ENCODE measurements at places on chromosomes 3 and 15.

- DNase-seq, result no peak
Measured at GRCh38 chr3:31927811-31928210, 53.3 kb downstream of the OSBPL10 start.

GRCh38 chr15:43859546-43859945 lies 32.7 kb downstream of the WDR76 start:
- DNase-seq, result no peak

GRCh38 chr3:44326019-44326418 lies 12.5 kb upstream of the TCAIM start:
- DNase-seq, result peak; percentile 20

- DNase-seq, result no peak
Measured at GRCh38 chr3:45774581-45775521, 21.5 kb downstream of the SLC6A20 start.

GRCh38 chr3:67201026-67201425 lies 202.9 kb downstream of the KBTBD8 start:
- DNase-seq, result no peak

DNA sequence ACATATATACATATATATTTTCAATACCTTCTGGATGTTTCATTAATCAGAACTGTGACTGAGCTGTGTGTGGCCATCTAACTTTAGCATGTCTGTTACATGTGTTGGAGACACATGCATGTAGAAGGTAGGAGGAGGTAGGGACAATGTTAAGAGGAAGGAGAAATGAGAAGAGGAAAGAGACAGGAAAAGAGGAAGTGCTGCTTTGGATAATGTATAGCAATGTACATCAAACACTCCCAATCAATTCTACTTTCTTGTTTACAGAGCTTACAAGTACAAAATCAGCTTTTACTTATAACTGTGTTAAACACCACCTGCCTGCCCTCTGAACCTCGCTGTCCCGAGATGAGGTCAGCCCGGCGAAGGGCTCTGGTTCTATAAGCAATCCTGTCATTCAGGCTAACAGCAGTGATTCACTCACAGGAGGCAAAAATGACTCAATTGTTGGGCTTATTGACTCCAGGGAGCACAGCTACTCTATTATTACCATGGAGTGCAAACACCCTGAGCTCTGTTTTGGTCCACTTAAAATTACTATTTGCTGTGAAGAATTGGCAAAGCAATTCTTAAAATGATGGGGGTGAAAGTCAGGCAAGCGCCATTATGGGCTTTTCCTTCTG lies 188.9 kb downstream of the MEIS2 start:
- DNase-seq, result peak; percentile 45

GRCh38 chr15:31024330-31024729 lies 32.9 kb upstream of the MTMR10 start:
- DNase-seq, result peak; percentile 99

- no peak for DNase-seq
Measured at GRCh38 chr3:128327606-128328031, 139.1 kb downstream of the DNAJB8 start.

DNA sequence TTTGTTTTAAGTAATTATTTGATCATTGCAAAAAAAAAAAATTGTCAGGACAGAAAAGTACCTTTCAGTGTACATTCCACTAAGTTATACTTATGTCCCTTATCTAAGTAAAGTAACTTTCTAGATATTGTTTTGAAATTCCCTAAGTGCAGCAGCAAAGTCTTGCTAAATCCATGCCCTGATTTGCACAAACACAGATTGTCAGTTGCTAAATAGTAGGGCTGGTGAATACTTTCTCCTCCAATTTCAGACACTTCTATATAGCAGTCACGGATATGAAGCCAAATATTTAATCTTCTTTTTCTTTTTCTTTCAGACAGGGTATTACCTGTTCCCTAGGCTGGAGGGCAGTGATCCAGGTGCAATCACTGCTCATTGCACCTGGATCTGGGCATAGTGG lies 12.9 kb downstream of the LRRC2 start:
- DNase-seq, result no peak

DNA sequence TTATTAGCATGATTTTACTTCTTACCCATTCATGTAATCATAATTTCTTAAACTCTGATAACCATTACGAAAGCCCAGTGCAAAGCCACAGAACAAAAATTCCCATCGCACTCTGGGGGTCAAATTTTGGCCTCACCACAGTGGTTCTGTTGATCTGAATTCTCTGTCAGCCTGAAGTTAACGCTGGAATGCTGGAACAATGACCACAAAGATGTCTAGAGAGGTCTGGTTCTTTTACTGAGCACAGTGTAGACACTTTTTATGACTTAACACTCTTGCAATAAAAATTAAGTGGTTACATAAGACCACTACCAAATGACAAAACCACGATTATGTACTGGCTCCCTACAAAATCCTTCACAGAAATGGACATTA lies 94.7 kb downstream of the PDZRN3 start:
- DNase-seq, result peak; percentile 96

DNA sequence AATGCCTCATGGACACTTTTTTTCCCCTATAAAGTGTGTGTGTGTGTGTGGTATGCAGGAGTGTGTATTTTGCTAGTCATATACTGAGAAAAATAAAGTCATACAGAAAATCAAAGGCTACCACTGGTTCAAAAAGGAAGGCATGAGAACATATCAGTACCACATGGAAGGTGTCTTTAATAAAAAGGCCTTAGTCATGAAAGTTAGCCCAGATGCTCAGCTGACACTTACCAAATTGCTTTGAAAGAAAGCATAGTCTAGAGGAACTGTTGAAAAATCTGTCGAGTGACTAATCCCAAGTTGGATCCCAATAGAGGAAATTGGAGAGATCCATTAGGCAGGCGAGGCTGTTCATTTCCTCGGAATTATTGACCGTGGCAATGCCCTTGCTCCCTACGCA lies 432.9 kb upstream of the CFAP20DC start:
- peak; percentile 52 for DNase-seq

- DNase-seq, result peak; percentile 18
Measured at GRCh38 chr15:78149805-78150751, 916 bp downstream of the IDH3A start.

- DNase-seq, result no peak
Measured at GRCh38 chr15:35104526-35105147, 19.5 kb upstream of the NANOGP8 start.

DNA sequence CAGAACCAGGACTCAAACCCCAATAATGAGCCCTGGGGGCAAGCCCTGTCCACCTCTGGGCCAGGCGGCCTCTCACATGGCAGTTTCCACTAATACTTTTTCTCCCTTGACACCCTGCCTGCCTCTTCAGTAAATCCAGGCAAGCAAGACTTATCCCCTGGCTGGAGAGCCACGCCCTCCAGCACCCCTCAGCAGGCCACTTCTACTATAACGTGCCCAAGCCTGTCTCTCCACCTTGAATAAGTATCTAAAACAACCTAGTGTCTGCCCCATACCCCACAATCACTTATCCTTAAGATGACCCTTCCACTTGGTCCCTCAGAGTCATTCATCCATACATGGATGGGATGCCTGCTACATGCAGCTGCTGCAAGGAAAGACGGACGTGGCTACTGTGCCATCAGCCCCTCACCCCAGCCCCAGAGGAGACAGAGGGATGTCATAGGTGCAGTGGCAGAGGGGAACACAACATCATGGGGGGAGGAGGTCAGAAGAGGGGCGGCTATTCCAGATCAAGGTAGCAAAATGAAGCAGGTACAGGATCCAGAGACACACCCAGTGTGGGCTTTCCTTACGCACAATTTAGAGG lies 63.4 kb downstream of the LRIG1 start:
- no peak for DNase-seq

GRCh38 chr3:110654843-110655502 lies 416.6 kb upstream of the NECTIN3 start:
- no peak for DNase-seq

- peak; percentile 57 for DNase-seq
Measured at GRCh38 chr15:38040615-38041014, 106.2 kb downstream of the TMCO5A start.

DNA sequence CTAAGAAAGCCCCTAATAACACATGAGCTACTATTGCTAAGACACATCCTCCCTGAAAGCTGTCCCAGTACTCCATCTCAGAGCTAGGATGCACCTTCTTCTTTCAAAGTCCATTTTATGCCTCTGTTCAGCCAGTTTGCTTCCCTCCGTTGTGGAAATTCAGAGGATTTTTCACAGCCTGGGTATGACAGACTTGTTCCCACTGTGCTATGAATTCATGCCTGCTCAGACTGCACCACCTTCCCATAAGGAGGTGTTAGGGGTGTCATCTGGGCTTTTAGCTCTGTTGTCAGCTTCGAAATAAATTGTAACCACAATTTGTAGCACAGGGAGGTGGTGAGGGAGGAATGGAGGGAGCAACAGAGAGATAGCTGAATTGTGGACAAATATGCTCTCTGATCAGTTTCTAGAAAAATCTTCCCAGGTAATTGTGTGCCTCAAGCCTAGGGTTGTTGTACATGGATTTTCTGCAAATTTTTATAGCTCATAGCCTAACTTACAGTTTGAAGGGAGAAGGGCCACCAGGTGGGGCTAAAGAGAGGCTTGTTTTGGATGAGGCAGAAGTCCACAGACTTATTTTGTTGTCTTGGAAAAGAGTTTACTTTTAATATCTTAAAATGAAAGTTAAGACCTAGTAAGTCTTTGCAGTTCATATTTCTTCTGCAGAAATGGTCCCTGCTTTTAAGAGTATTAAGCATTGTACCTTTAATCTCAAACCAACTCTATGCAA lies 462.0 kb downstream of the PDCD6IP start:
- DNase-seq, result peak; percentile 54

DNA sequence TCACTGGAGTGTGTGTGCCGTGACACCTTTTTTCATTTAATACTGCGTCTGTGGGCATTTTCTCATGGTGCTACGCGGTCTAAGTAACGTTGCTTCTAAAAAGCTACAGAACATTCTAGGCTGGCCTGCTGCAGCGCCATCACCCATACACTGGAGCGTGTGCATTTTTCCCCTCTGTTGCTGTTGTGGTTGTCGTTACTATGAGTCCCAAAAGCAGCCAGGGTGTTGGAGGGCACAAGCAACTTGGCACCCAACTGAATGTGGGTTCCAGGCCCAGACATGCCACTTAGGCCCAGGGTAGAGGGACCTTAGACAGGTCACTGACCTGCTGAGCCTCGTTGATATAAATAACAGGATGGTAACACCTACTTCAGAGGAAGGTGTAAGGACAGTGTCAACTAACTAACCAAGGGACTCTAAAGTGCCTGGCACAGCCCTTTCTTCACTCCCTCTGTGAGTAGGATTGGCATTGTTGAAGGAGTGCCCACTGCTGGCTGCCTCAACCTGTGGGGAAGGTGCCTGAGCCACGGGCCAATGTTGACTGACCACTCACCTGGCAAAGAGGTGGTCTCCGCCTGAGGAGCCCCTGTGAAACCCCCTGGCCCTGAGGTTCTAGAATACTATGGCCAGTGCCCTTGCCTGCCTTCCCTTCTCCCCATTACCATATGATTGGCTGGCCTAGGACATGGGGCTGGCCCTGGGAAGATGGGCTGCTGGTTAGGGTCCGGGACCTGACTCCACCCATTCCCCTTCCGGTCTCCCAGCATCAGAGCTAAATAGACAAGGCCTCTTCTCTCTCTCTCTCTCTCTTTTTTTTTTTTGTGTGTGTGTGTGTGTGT lies 3.5 kb downstream of the CSK start:
- no peak for DNase-seq

DNA sequence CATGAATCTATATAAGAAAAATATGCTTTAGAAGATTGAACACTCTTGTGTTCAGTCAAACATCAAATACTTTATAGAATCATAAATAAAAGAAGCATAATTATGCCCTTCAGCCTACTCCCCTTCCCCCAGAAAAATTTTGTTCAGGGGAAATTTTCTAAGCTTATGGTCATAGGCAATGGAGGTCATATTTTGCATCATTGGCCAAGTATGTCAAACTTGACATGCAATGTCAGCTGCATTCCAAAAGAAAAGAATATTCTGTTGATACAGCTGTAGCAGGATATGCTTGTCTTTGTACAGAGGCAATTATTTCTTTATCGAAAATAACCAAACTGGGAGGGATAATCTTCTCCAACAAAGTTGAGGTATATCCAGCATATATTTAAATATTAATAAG lies 328.2 kb downstream of the ZIC1 start:
- peak; percentile 21 for DNase-seq

- DNase-seq, result peak; percentile 45
Measured at GRCh38 chr3:127831723-127832172, 9.4 kb upstream of the MGLL start.

- peak; percentile 56 for DNase-seq
Measured at GRCh38 chr3:9036404-9037131, 73.3 kb upstream of the RAD18 start.

DNA sequence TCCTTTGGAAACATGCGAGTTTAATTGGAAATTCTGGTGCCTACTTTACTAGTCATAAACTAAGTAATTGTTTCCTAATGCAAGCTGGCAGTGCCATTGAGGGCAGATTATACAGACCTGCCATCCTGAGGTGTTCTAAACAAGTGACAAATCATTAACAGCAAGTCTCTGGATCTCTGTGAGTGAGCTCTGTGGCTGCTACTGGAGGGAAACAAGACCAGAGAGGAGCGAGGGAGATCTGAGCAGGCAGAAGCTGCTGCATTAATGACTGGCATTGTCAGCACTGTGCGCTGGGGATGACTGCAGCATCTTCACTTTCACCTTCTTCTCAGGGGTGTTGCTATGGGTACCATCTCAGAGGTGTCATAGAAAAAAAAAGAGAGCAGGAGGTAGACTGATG lies 308.4 kb upstream of the DPH6 start:
- no peak for DNase-seq

DNA sequence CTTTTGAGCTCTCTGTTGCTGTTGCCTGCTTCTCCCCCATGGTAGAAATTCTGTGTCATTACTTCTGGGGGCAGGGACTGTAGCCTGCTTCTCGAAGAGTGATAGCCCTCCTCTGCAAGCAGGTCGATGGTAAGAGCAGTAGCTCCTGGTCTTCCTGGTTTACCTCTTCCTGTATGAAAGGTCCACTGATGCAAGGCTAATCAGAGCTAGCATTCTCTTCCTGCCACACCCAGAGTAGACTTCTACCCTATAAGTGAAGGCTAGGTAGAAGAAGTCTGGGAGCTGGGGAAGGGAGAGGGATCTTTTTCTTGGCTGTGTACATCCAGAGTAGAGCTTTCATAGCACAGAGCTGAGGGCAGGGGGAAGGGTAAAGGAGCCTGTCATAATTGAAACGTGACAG lies 357.0 kb downstream of the SQOR start:
- no peak for DNase-seq

DNA sequence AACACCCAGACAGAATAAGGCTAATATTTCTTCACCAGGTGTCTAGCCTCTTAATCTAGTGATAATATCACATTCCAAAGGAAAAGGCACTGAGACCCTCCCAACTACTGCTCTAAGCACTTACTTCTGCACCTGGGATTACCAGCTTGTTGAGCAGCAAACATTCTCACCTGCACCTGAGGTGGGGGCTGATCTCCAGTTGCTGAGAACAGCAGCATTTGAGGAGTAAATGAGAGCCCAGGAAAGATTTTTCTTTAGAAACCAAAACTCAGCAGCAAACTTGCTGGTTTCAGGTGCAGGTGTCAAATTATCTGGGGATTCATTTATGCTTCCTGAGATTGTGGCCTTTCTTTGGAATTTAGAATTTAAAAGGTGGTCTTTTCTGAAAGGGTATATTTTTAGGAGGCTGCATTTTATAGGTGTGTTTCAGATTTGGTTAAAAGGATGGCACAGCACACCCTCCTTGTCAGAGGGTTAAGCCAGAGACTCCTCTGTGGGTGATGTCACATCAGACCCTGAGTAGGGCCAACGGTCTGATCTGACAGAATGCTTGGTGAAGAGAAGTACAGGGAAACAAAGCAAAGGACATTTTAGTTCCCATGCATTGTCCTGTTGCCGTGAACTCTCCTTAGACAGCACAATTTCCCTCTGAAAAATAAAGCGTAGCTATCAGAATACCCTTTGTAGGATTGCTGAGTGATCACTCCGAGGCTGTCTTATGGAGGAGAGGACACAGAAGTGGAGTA lies 411.0 kb upstream of the ATP11B start:
- DNase-seq, result no peak
